ENCODE measurements at places on chromosomes 3 and 15. TPM values are rescaled to one million over a fixed set of nuclear protein-coding genes. Genes with fewer than 3 reads are reported as not detected.

The SMCO1 gene
- polyA plus RNA-seq = 105 TPM

The POLQ gene
- 0.11 TPM for polyA plus RNA-seq

The ECE2 gene
- polyA plus RNA-seq = not detected

The GPR160 gene
- 0.65 TPM for polyA plus RNA-seq

The IQCF5 gene
- polyA plus RNA-seq = not detected

The ALS2CL gene
- polyA plus RNA-seq = 37.1 TPM

The ZNF662 gene
- 0.76 TPM for polyA plus RNA-seq

The CYP11A1 gene
- polyA plus RNA-seq = 0.07 TPM

The MAP2K5 gene
- polyA plus RNA-seq = 8.1 TPM

The CHRNA5 gene
- 1.5 TPM for polyA plus RNA-seq

The PPARG gene
- polyA plus RNA-seq = 8.9 TPM

The RYR3 gene
- 0.01 TPM for polyA plus RNA-seq

The HERC2 gene
- polyA plus RNA-seq = 25.9 TPM

The CYP8B1 gene
- polyA plus RNA-seq = not detected

The GOLGA8T gene
- 0.07 TPM for polyA plus RNA-seq

The CNTN3 gene
- 3.6 TPM for polyA plus RNA-seq

The ANKRD63 gene
- polyA plus RNA-seq = not detected

The PLSCR2 gene
- not detected for polyA plus RNA-seq

The TUSC7 gene
- not detected for polyA plus RNA-seq

The ARGFX gene
- polyA plus RNA-seq = not detected

The IGSF10 gene
- 0.36 TPM for polyA plus RNA-seq

The IFT80 gene
- polyA plus RNA-seq = 6.2 TPM

The ZNF501 gene
- polyA plus RNA-seq = 2.9 TPM

The ZNF660 gene
- polyA plus RNA-seq = 0.49 TPM

The LHFPL4 gene
- polyA plus RNA-seq = not detected
